CD4-positive, alpha-beta T cell treated with Interferon alpha-2 for 1 hour (primary cell): ENCODE measurements at places on chromosomes 6 and 20.

- DNase-seq = peak; percentile 36
Measured at GRCh38 chr20:32285621-32286371, 8.3 kb downstream of the KIF3B start.

GRCh38 chr6:74213995-74214394 lies 518.0 kb downstream of the CD109 start:
- no peak for DNase-seq

- DNase-seq = no peak
Measured at GRCh38 chr6:11263291-11263775, 30.9 kb upstream of the NEDD9 start.

- peak; percentile 61 for DNase-seq
Measured at GRCh38 chr6:47780510-47781356, 1.1 kb upstream of the OPN5 start.

DNA sequence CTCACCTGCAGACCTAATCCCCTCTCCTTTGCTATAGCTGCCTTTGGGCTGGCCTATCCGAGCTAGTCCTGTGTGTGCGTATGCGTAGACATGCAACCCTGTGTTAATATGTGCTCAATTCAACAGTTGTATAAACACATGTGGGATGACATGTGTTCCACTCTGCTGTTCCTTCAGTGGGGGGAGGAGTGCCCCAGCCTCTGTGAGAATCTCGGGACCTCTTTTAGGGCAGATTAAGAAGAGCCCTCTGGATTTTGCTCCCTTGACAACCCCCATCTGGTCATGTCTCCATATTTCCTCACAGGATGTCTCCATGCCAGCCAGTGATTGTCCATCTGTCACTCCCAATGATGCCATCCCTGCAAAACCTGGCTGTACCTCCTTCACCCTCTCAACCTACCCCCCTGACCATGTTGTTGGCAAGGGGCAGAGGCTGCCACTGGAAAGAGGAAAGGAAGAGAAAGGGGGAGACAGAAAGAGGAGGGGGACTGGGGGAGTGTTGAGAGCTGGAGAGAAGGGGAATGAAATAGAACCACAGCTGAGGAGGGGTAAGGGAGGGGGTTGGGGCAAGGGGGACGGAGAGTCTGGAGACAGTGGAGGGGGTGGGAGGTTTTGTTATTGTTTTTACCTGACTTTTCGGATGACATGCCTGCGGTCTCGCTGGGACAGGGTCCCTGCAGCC lies 417 bp downstream of the PRRT1 start:
- no peak for DNase-seq

- DNase-seq = peak; percentile 76
Measured at GRCh38 chr6:133921249-133921859, 31.7 kb upstream of the TBPL1 start.

DNA sequence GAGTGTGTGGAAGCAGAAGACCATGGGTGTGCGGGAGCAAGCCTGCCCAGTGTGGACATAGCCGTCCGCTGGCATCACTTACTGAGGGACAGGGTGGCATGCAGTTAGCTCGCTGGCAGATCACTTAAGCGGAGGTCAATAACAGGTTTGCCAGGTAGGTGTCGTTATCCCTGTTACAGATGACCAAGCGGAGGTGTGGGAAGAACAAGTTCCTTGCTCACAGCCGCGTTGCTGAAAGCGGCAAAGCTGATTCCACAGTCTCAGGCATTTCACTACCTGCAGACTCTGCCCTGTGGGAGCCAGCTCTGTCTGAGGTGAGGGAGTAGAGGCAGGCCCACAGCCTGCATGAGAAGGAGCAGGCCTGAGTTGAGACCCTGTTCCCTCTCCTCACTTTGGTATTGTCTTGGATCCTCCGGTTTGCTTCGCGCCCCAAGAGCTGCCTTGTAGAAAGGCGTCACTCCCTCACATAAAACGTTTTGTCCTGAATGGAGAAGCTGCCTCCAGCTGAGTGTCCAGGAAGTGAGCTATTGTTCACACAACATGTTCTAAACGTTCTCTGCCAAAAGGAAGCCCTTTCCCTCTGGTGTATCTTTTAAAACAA lies 96.9 kb downstream of the TCP11 start:
- no peak for DNase-seq

DNA sequence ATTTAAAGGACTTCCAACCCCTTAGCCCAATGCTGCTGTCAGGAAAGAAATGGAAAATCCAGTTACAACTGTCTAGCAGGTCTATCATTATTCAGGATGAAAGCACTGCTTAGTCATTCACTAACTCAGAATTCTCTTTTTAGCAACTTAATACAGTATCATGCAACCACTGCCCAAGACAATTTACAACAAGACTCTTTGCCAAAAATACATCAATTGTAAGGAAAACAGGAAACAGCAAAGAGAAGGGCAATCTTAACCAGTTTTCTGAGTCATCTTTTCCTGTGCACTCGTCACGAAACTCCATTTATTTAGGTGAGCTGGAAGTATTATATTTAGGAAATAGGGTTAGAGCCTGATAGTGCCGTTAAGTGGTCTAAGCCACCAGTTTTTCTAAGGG lies 1197.7 kb upstream of the CITED2 start:
- no peak for DNase-seq

- DNase-seq = no peak
Measured at GRCh38 chr6:41824571-41825569, 37.4 kb downstream of the TOMM6 start.

- DNase-seq = no peak
Measured at GRCh38 chr20:48150568-48150967, 365.3 kb upstream of the SULF2 start.

DNA sequence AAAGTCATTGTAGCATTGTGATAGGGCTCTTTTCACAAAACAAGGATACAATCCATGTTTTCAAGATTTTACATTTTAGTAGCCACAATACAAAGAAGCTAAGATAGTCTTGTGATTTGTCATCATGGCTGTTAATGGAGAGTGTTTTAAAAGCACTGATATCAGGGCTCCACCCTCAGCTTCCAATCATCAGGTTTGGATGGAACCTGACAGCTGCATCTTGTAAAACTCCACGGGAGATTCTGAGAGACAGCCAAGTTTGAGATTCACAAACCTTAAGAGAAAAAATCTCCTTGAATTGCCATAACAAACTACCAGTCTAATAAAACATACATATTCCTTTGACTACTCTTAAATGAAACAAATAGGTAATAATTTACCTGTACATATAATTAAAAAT lies 280.2 kb downstream of the ESR1 start:
- no peak for DNase-seq

DNA sequence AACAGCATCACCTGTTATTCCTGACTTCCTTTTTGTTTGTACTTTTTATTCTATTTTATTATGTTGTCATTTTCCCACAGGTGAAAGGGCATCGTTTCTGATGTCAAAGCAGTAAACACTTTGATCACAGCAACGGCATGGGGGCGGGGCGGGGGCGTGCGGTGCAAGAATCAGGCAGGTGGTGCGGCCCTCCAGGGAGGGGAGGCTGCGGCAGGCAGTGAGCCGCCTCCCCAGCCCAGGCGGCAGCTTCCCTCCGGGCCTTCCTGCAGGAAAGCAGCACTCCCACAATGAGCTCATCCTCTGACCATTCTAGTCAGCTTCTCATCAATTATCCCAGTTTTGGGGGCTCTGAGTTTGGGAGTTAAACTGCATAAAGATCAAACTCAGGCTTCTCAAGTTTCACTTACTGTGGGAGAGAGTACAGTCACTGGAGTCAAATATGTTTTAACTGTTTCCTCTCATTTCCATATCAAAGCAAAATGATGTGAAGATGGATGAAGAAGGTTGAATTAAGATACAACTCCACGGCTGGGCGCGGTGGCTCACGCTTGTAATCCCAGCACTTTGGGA lies 608.4 kb upstream of the AGPAT4 start:
- no peak for DNase-seq

- DNase-seq = peak; percentile 61
Measured at GRCh38 chr6:37007340-37008043, 2.0 kb downstream of the FGD2 start.

DNA sequence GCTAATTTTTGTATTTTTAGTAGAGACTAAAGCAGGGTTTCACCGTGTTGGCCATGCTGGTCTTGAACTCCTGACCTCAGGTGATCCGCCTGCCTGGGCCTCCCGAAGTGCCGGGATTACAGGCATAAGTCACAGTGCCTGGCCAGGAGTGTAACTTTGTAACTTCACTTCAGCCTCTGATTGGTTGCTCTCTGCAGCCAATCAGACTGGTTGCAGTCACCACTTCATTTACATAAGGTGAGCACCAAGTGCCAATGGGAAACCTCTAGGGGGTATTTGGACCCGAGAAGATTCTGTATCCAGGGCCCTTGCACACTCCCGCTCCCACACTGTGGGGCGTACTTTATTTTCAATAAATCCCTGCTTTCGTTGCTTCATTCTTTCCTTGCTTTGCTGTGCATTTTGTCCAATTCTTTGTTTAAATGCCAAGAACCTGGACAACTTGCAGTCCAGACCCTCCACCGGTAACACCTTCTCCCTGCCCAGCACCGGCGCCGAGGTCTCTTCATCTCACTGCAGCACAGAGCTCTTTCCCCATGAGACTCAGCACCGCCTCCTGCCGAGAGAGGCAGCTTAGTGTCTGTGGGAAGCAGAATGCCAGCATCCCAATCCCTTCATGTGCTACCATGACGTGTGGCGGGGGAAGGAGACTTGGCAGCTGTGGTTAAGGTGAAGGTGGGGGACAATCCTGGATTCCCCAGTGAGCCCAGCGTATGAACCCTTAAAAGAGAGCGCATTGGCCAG lies 14.0 kb upstream of the MRGBP start:
- no peak for DNase-seq

GRCh38 chr6:99745651-99746050 lies 139.0 kb downstream of the PRDM13 start:
- no peak for DNase-seq

- no peak for DNase-seq
Measured at GRCh38 chr6:7954477-7955200, 44.1 kb upstream of the TXNDC5 start.

DNA sequence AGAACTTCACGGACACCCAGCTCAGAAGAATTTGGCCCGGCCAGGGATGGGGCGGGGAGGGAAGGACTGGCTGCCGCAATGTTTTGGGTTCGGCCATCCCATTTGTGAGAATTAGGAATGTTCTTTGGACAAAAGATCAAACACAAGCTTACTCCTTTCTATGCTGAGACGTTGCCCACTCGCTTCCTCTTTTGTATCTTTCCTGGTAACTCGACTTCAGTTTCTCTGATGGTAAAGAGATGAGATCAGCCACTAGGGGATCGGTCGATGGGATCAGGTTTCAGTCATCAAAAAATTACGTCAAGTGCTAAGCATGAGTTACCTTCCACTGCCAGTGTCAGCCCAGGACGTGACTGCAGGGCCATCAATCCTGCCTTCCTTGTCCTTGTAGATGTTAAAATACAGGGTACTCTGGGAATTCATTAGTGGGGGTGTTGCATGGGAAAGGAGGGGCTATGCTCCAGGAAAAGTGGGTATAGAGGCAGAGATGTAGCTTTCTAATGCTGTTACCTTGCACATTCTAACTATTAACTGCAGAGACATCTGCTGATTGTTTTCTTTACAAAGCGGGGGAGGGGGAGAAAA lies 190.2 kb downstream of the TSHZ2 start:
- DNase-seq = peak; percentile 1

DNA sequence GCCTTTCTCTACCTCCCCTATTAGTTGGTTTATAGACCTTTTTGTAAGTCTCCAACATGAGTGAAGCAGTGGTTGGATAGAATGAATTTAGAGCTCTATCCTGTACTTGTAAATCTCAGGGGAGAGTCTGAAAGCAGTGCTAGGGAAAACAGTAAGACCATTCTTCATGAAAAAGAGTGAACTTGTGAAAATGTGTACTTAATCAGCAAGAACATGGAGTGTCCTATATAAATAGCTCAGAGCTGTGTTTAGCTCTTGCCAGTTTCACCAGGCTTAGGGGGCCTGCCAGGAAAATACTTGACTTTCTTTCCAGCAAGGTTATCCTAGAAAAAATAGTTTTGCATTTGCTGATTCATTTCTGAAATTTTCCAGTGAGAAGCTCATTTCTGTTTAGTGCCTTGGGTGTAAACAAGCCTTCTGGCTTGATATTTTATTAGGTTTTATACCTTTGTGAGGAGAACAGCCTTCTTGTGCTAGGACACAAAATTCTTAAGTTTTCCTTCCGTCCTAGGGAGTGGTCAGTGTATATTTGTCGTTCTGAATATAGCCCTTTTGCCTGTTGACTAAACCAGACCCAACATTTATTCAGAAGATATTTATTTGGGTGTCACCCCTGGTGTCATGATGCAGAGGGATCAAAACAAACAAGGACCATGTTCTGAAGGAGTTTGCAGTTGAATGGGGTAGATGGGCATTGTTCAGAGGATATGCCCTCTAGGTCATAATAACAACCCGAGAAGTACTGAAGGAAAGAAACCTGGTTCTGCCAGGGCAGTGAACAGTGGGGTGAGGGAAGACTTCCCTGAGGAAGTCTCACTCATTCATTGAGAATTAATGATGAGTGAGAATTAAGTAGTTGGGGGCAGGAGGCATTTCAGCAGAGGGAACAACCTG lies 7.6 kb downstream of the ARFGEF2 start:
- no peak for DNase-seq
